ENCODE measurements at places on chromosomes 7 and 10. TPM values are rescaled to one million over a fixed set of nuclear protein-coding genes. Genes with fewer than 3 reads are reported as not detected.

DNA sequence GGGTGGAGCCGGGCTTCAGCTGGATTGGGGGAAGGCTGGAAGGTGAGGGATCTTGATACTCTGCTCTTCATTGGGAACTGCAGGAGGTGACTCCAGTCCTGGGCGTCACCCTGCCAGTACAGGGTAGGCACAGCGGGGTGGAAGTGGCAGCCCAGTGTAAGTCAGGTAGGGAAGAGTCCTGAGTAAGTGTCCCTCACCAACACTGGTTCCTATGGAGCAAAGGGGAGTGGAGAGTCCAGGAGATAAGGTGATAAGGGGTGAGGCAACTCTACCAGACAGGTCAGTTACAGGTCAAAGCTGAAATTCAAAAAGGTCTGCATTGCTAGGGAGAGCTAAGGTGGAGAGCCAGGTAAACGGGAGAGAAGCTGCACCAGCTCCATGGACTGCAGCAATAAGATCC is 145.6 kb upstream of the NFE2L3 start:
- DNase-seq, result no peak

DNA sequence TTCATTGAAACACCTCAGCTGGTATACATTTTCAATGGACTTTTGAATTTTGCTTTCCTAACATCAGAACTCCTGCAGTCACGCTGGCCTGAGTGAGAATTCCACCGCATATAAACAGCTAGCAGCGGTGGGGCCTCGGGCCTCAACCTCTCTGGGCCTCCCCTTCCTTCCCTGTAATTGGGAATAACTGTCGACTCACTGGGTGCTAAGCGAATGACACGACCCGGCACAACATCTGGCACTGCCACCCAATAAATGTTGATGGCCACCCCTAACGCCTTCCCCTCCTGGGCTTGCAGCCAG is 670 bp downstream of the RCC1L start:
- DNase-seq, result no peak

GRCh38 chr7:116918704-116919103 is 34.6 kb upstream of the ST7 start:
- DNase-seq, result no peak

- DNase-seq, result no peak
These were observed 26.8 kb upstream of the CABCOCO1 start for GRCh38 chr10:61635932-61636331.

DNA sequence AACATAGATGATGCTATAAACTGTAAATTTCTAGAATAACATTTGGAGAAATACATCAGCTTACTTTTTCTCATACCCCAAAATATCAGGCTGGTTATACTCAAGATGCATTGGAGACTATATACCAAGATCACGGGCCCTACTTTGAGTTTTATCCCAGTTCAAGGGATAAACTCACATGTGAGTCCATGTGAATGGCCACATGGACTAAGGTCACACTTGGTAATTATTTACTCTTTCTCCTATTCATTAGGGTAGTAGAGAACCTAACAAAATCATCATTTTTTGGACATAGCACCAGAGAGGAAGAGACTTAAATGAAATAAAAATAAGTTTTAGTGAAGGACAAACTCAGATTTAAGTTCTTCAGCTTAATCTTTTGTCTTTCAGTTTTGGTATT is 93.1 kb upstream of the GATAD1 start:
- DNase-seq, result no peak

The VSTM4 gene
- 14.9 TPM for total RNA-seq

The RNF32 gene
- not detected for total RNA-seq

The TRPV5 gene
- total RNA-seq, result not detected

All from posterior vena cava (tissue), 2 donors.